ENCODE measurements at places on chromosomes 4 and X. TPM values are rescaled to one million over a fixed set of nuclear protein-coding genes. Genes with fewer than 3 reads are reported as not detected.
A peak's percentile ranks its signal among the peaks of the same experiment; 100 is the strongest.

GAB3 gene
- total RNA-seq: not detected

CFI gene
- total RNA-seq: 0.19 TPM

BANK1 gene
- total RNA-seq: 5.8 TPM

TMEM255A gene
- total RNA-seq: 2.9 TPM

PLAC1 gene
- total RNA-seq: 1.9 TPM

TBC1D25 gene
- total RNA-seq: 9.3 TPM

DCX gene
- not detected for total RNA-seq

GRCh38 chr4:25838526-25838925, 24.3 kb downstream of the SEL1L3 start:
- no peaks in the 10 kb centered on the region for H3K4me1 ChIP-seq
- H3K27ac ChIP-seq: no peak overlapping the region
- no peak for DNase-seq
- H3K27me3 ChIP-seq: no peaks in the 10 kb centered on the region
- no peak overlapping the region for H3K4me3 ChIP-seq
- no peaks in the 10 kb centered on the region for H3K36me3 ChIP-seq

DNA sequence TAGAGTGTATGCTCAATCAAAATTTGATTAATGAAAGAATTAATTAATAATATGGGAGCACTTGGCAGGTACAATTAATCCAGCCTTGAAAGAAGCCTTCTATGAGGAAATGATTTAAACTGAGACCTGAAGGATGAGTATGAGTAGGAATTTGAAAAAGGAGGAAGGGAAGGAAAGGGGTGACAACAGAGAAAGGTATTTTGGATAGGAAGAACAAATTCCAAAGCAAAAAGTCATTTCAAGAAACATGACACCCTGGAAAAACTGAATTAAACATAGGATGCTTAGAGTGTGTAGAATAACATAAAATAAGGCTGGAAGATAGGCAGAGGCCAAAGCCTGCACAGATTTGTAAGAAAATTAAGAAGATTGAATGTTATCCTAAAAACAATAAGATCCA, 29.6 kb downstream of the PHOX2B start:
- H3K27me3 ChIP-seq: no peaks in the 10 kb centered on the region
- H3K4me3 ChIP-seq: no peak overlapping the region
- H3K27ac ChIP-seq: no peak overlapping the region
- no peak for DNase-seq

GRCh38 chr4:58166490-58166889, 1056.3 kb upstream of the IGFBP7 start:
- no peak overlapping the region for H3K27ac ChIP-seq
- no peaks in the 10 kb centered on the region for H3K4me1 ChIP-seq
- H3K36me3 ChIP-seq: no peaks in the 10 kb centered on the region
- H3K4me3 ChIP-seq: no peak overlapping the region
- no peaks in the 10 kb centered on the region for H3K27me3 ChIP-seq

DNA sequence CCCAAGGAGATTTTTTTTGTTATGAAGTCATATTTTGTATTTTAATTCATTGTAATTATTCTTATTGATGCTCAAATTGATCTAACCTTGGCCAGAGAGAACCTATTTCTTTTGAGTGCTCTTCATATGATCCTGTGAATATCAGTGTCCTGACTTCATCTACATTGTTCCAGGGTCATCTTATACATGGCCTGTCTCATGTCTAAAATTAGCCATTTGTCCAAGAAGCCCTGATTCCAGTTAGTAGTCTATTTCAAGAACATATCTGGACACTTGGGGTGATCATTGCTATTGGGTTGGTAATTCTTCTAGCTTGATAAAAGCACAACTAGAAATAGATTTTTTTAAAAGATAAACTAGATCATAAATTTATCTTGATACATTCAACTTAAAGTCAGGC, 266.2 kb downstream of the SPRY1 start:
- no peaks in the 10 kb centered on the region for H3K27me3 ChIP-seq
- no peaks in the 10 kb centered on the region for H3K36me3 ChIP-seq
- peaks cover 6% of the 10 kb centered on the region for H3K4me1 ChIP-seq
- no peak overlapping the region for H3K27ac ChIP-seq
- no peak for DNase-seq
- H3K4me3 ChIP-seq: no peak overlapping the region

- peak; percentile 31 for DNase-seq
- no peaks in the 10 kb centered on the region for H3K36me3 ChIP-seq
- no peaks in the 10 kb centered on the region for H3K4me1 ChIP-seq
- no peak overlapping the region for H3K4me3 ChIP-seq
Observed at GRCh38 chr4:154399259-154399974, 92.2 kb downstream of the DCHS2 start.

DNA sequence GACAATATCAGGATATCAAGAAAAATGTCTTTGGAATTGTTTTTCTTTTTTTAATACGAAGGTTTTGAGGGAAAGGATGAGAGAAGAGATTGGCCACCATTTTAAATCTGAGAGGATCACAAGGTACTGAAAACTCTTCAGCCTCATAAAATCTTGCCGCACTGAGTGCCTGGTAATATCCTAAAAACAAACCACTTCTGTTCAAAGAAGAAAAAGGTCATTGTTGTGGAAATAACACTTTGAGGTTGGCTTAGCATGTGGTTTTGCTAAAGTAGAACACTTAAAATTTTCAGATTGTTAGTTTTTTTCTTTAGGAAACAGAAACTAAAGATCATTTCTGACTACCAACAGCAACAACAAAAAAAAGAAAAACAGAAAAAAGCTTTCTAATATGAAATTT, 1.0 kb upstream of the CLDN22 start:
- H3K27me3 ChIP-seq: no peaks in the 10 kb centered on the region
- no peaks in the 10 kb centered on the region for H3K4me1 ChIP-seq
- H3K27ac ChIP-seq: no peak overlapping the region
- no peaks in the 10 kb centered on the region for H3K36me3 ChIP-seq
- H3K4me3 ChIP-seq: no peak overlapping the region

GRCh38 chrX:129979207-129979920, 3.1 kb upstream of the BCORL1 start:
- H3K4me3 ChIP-seq: no peak overlapping the region
- no peak overlapping the region for H3K27ac ChIP-seq
- H3K36me3 ChIP-seq: no peaks in the 10 kb centered on the region
- DNase-seq: no peak
- H3K4me1 ChIP-seq: no peaks in the 10 kb centered on the region

DNA sequence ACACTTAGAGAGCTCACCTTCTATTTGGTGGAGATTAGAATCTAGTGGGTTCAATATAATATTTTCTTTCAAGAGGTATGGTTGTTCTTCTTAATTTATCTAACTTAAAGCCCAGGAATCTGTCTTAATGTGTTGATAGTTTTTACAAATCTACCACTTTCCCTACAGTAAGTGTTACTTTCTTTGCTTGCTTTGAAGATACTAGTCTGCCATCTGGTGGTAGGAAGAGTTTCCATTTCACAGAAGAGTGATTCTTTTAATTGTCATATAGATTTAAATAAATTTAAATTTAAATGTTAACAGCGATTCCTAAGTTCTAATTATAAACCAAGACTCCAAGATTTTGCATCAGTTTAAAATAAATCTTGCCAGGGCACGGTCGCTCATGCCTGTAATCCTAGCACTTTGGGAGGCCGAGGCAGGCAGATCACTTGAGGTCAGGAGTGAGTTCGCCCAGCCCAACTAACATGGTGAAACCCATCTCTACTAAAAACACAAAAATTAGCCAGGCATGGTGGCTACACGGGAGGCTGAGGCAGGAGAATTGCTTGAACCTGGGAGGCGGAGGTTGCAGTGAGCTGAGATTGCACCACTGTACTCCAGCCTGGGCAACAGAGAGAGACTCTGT, 43.5 kb downstream of the NUDT9 start:
- H3K36me3 ChIP-seq: no peaks in the 10 kb centered on the region
- DNase-seq: peak; percentile 38
- H3K27me3 ChIP-seq: no peaks in the 10 kb centered on the region
- no peak overlapping the region for H3K27ac ChIP-seq

DNA sequence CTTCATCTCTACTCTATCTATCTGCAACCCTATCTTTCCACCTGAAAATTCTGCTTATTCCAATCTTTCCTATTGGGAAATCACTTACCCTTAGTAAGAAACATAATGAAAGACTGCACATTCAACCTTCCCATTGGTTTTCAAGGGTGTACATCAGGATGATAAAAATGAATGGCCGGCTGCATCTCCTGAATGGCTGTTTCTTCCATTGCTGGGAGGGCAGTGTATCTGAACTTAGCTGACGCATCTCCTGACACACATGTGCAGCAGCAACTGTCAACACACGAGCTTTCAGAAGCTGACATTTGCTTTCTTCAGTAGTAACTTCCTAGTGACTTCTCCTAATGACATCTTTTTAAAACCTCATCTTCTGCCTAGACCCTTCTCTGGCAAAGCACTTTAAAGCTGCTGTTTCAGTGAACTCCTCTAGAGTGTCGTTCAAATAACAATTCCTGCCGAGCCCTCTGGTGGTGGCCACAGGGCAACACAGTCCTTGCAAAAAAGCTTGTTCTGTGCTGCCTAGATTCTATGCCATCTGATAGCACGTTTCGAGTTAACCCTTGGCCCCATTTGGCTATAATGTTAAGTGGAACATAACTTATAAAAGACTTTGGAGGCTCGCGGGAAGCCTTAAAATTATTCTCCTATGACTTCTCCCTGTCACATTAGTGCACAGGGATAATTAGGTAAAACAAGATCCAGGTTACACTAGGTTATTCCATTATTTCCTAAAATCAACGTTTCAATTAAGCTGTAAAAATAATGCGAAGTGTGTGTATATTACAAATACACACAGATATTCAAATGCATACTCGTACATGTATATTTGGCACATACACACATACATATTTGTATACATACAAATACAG, 2340.7 kb downstream of the PCDH7 start:
- peak; percentile 64 for DNase-seq
- no peaks in the 10 kb centered on the region for H3K36me3 ChIP-seq
- H3K4me1 ChIP-seq: no peaks in the 10 kb centered on the region

GRCh38 chrX:43065978-43066377, 288.0 kb upstream of the PPP1R2C start:
- H3K27ac ChIP-seq: no peak overlapping the region
- H3K36me3 ChIP-seq: no peaks in the 10 kb centered on the region
- H3K27me3 ChIP-seq: no peaks in the 10 kb centered on the region
- no peaks in the 10 kb centered on the region for H3K4me1 ChIP-seq
- no peak for DNase-seq
- no peak overlapping the region for H3K4me3 ChIP-seq

DNA sequence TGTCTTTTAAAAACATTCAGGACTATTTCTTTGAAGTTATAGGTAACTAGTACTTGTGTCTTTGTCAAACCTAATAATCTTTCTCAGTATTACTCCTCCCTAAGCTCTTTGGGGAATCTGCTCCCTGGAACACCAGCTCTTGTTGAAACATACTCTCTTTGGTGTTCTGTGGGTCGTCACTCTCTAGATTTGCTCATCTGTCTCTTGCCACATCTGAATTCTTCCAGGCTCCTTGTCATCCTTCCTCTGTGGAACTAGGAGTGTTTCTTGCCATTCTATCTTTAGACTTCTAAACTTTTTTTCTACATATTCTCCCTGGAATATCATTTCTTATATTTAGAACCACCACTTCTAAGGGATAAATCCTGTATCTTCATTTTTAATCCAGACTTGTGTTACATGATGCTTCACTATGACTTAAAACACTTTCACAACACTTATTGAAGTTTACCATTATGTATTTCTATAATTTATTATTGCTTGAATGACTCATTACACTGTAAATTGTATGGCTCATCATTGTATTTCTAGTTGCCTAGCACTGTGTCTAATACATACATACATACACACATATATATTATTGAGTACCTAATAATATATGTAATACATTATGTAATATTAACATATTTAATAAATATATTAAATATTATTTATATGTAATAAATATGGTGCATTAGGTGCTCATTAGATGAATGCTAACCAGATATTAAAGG, 186.1 kb downstream of the TMA16 start:
- H3K27me3 ChIP-seq: no peaks in the 10 kb centered on the region
- no peaks in the 10 kb centered on the region for H3K4me1 ChIP-seq
- no peak overlapping the region for H3K4me3 ChIP-seq
- no peak for DNase-seq
- H3K36me3 ChIP-seq: no peaks in the 10 kb centered on the region

DNA sequence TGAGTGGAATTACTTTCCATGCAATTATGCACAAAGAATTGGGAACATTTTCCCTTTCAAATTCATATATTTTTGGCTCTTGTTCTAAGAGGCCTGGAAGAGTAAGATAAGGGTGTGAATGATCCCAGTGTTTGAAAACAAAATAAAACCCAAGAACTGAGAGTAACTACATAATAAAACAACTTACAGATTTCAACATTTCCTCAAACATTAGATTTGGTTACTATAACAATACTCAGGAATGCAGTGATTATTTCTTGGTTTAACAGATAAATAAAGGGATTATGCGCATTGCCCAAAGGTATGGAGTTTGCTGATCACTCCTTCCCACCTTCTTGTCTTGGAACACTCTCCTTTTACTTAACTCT, 292.5 kb downstream of the CAMK2D start:
- H3K36me3 ChIP-seq: no peaks in the 10 kb centered on the region
- H3K27me3 ChIP-seq: no peaks in the 10 kb centered on the region
- peaks cover 38% of the 10 kb centered on the region for H3K4me1 ChIP-seq
- H3K4me3 ChIP-seq: no peak overlapping the region
- DNase-seq: no peak

DNA sequence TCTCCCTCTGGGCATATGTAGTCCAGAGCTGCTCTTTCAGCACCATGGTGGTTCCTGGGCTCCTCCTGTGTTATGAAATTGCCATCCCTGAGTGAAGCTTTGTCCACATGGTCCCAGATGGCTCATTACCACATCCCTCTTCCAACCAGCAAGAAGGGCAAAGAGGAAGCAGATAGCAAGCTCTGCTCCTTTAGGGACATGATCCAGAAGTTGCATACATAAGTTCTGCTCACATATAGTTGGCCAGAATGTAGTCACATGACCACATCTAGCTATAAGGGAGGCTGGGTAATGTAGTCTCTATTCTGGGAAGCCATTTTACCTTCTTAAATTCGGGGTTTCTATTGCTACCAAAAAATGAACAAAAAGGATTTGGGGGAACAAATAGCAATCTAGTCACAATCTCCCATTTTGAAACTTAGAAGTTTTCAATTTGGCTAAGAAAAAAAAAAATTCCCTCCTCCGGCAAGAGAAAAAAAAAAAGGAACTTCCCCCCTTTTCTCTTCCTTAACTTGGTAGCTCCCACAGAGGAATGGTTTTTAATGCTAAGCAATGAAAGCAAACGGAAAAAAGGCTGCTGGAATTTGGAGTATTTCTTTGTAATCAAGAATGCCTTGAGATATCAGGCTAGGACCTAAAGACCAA, 88.2 kb upstream of the USP9X start:
- H3K4me1 ChIP-seq: peaks cover 14% of the 10 kb centered on the region
- peak; percentile 49 for DNase-seq
- H3K27me3 ChIP-seq: no peaks in the 10 kb centered on the region
- H3K27ac ChIP-seq: peak overlapping the region; percentile 74
- H3K36me3 ChIP-seq: no peaks in the 10 kb centered on the region
- H3K4me3 ChIP-seq: peak overlapping the region; percentile 12

Measured in Caco-2 (cell line).